ENCODE measurements at places on chromosomes 7 and 10.
A peak's percentile ranks its signal among the peaks of the same experiment; 100 is the strongest.

- no peak for DNase-seq
Measured at GRCh38 chr7:116443646-116444045, 55.9 kb upstream of the CAV2 start.

DNA sequence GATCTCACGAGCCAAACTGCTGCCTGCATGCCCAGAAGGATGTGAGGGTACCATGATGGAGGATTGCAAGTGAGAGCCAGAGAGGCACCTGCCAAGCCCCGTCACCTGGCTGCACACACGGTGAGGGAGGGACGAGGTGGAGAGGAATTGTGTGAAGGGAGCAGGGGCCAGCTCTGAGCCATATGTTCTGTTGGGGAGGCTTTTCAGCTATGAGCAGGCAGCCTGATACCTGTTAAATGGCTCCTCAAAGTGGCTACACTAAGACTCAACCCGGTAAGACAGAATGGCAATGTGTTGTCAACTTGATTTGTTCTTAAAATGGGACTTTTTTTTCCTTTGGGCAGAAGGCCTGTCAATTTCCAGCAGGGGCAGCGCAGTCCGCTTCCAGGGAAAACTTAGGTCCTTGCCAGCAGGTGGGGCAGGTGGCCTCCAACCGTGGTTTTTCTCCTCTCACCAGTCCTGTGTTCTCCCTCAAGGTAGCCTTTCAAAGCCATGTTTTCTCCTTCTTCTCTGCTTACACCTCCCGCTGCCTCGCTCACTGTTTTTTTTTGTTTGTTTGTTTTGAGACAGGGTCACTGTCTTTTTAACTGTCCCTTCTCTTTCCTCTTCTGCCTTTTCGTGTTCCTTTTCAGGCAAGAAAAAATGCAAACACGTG, 57.7 kb upstream of the ZNRF2 start:
- DNase-seq: peak; percentile 51

DNA sequence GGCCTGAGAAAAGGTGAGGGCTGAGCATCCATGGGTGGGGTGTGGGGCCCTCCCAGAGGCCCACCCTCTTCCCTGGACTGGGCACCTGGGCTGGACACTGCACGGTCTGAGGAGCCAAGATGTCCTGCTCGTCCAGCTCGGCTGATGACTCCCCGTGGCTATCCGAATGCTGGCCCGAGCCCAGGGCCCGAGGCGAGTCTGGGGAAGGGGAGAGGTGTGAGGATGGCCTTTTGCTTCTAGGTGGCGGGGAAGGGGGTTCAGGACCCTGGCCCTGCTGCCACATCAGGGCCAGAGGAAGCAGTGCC, 7.1 kb downstream of the NACAD start:
- no peak for DNase-seq

GRCh38 chr7:45921699-45922519, 837 bp upstream of the IGFBP3 start:
- DNase-seq: peak; percentile 51

GRCh38 chr10:109149666-109150350, 773.5 kb downstream of the XPNPEP1 start:
- DNase-seq: no peak

DNA sequence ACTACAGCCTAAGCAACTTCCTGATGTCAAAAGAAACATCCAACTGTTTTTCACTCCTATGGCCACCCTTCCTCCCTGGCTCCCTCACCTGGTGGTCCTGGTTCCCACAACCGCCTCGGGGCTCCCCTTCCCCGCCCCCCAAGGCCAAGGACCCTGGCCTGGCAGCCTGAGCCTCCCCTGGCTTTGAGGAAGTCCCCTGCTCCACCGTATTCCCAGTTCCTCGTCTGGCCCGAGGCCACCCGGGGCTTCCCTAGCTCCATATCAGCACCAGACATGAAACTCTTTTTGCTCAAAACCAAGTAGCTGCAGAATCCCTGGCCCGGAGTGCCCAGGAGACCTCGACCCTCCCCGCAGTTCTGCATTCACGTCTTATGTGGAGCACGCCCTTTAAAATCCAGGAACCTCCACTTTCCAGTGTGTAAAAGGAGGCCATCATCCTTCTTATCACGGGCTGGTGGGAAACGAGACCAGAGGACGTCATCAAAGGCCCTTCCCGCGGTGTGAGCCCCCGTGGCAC, 82.9 kb downstream of the PRKAG2 start:
- DNase-seq: no peak

GRCh38 chr10:75658915-75659314, 227.5 kb downstream of the LRMDA start:
- DNase-seq: no peak

DNA sequence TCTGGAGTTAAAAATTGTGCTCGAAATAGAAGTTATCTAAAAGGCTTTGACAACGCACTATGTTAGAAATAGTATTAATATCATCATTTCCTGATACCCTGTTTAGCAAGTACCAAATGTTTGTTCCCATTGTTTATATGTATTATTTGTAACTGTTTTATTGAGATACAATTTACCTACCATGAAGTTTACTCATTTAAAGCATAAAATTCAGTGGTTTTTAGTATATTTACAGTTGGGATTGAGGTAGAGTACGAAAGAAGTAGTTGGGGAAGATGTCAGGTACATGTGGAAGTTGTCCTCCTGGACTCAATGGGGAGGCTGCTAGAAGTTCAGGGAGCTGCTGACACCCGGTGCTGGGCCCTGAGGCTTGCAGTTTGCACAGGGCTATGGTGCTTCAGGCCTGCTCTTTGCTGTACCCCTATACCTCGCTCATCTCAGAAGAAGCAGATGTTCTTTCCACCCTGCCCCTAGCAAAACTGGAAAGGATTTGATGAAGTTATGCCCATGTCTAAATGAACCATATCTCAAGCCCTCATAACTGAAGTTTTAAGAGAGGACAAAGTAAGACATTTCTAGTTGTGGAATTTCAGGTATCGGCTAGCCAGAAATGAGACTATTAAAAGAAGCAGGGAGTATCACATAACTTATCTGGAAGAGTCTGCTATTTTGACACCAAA, 25.2 kb upstream of the WNT16 start:
- DNase-seq: no peak

- no peak for DNase-seq
Measured at GRCh38 chr7:107262857-107263256, 94.1 kb downstream of the HBP1 start.

DNA sequence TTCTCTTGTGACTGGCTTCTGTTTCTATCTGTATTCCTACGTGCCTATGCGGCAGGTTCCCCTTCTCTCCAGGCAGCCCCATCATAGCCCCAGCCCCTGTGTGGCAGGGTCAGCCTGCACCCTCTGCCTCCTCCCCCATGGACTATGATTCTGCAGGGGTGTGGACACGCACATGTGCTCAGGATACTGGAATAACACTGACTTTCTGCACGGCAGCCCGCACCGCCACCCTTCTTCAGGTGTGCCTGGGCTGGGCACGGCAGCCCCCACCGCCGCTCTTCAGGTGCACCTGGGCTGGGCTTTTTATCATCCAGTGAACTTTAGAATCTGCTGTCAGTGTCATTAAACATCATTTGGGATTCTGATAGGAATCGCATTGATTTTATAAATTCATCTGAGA, 202.6 kb upstream of the PPP2R2D start:
- DNase-seq: no peak

DNA sequence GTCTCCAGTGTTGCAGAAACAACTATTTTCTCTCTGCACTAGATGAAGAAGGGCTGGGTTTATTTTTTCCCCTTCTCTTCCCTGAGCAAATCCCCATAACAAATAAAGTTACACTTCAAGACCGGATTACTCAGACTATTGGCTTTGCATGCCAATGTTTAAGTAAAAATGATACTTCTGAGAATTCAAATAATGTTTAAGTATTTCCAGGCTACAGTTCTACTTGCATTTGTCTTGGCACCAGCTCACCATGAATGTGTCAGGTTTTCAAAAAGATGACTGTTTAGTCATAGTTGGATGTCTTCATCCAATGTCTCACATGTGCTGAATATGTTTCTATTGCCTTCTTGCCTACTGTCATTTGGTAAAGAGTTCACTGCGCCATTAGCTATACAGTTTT, 912.6 kb downstream of the GATA3 start:
- DNase-seq: no peak

- no peak for DNase-seq
Measured at GRCh38 chr7:84950836-84951235, 236.0 kb downstream of the SEMA3D start.

DNA sequence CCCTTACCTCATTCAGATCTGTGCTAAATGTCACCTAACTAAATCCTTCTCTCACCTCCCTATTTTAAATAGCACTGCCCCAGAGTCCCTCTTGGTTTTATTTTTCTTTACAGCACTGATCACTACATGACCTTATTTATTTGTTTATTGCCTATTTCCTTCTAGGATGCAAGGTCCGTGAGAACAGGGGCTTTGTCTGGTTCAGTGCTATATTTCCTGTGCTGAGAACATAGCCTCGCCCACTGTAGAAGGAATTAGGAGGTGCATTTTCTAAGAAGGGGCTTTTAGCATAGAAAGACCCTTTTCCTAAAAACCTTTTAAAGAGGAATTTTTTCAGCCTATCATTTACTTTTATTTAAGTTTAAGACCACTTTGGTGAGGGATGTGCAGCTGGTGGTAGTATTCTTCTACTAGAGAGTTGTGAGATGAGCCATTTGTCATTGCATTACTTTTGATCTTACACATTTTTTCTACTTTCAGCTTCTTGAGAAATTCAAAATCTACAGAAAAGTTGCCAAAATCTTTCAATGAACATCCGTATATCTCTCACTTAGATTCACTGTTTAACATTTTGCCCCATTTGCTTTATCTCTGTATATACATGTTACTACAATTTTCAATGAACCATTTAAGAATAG, 13.5 kb upstream of the PCGF5 start:
- no peak for DNase-seq

GRCh38 chr7:122068999-122069398, 75.0 kb downstream of the AASS start:
- no peak for DNase-seq

GRCh38 chr10:2619472-2619871, 447.9 kb upstream of the PFKP start:
- DNase-seq: no peak

- DNase-seq: peak; percentile 67
Measured at GRCh38 chr10:29634764-29635625, at the start of gene SVIL. Gene SVIL (minus strand): TSS chr10:29634971. CDS start chr10:29555058, 79,913 bp downstream.

DNA sequence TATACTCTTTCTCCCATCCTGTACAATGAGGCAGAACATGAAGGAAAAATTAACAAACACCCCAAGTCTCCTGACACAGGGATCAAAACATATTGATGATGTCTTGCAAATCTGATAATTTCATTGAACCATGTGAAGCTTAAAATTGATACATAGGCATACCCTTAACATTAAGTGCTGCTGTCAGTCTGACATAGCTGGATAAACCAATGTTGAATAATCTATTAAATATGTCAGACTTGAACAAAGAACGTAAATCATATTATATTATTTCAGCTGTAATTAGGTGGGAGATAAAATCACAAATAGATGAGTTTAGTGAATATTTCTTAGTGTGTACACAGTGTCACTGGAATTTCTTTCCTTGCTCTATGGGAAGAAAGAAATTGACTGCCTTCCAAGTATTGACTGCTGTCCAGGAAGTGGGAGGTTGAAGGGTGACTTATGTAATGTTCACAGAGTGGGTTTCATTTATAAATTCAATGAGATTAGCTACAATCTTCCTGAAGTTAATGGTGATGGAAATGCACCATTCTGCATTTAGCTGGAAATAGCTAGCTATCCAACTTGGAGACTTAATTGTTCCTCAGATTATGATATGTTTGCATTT, 170.8 kb downstream of the AUTS2 start:
- no peak for DNase-seq
